ENCODE measurements at places on chromosomes 11 and 22.

DNA sequence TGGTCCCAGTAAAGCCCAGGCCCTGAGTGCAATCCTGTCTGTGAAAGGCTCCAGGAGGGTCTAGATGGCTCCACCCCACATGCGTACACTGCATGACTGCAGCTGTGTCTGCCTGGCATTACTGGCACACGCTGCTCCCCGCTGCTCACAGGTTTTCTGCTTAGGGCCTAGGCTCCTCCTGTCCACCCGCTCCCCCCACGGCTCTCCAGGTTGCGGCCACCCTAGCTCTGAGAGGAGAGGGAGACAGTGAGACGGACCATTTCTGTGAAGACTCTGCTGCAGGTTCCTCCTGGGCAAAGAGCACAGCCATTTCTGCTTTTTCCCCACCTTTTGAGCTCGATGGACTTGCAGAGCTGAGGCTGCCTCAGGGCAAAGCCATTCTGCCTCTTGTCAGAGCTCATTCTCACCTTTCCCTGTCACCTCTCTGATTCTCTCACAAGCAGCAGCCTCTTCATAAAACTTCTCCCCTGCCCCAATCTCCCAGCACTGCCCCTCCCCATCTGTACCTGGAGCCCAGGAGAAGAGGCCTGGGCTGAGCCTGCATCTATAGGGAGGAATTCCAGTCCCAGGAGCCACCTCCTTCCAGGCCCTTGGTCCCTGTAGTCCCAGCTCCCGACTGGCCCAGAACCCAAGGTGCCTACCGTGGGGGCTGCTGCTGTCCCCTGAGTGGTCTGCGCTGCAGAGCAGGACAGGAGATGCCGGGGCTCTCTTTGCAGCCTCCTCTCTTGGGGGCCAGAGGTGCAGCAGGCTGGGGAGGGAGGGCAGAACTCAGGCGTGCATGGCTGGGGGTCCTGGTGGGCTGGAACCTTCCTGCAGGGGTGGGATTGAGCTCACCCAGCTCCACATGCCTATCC is 433.7 kb upstream of the B3GAT1 start:
- DNase-seq = no peak

DNA sequence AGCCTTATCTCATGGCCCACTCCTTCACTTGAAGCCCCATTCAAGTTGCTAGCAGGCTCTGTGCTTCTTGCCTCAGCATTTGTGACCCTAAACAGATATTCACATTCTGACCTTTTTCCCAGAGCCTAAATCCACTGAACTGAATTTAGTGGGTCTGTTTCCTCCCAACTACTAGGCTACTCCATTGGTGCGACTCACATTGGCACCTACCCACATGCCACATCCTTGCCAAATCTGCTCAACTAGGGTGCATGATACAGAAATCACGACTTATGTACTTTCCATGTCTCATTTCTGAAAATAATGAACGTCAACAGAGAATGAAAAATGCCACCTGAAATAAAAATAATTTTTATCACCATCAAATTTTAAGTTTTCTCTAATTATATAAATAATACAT is 8.4 kb upstream of the MMP12 start:
- DNase-seq = no peak

DNA sequence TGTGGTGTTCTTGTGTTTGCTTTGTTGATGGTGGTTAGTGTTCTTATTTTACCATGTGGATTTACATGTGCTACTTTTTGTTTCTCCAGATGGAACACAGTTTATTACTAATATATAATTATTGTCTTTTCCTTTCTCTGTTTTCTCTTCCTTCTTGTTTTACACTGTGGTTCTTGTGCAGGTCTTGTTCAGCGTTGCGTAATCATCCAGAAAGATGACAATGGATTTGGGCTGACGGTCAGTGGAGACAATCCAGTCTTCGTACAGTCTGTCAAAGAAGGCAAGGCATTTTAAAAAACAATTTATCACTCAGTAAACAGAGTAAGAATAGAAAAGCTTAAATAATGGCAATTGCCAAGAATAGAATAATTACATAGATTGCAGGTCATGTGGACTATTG is 84.4 kb downstream of the ARHGEF12 start:
- no peak for DNase-seq

- no peak for DNase-seq
Measured at GRCh38 chr11:58561394-58562098, 14.1 kb downstream of the LPXN start.

DNA sequence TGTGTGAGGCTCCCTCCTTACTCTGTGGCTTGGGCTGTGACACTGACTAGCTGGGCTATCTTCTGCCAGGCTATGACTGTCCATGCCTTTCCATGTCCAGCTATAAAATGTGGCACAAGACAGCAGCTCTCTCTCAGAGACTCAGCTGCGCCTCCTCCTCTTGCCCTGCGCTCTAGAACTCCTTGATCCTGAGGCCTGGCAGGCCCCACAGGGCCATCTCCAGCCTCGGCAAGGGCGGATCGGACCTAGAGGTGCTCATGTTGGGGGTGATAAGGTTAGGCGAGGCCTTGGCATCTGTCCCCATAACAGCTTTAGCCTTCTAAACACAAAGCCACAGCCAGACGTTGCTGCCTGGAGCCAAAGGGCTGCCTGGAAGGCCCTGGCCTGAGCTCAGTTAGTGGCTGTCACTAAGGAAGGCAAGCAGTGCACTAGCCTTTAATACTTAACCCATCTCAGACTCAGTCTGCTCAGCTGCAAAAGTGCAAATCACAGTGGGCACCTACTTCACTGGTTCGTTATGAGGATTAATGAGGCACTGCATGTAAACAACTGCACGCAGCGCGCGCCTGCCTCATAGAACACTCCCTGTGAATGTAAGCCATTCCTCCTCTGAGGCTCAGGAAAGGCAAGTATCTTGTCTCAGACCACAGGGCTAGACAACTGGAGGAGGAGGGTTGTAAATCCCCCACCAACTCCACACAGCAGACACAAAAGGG is 1.2 kb downstream of the GUCD1 start:
- DNase-seq = no peak

GRCh38 chr11:27857014-27857413 is 156.8 kb upstream of the BDNF start:
- no peak for DNase-seq

GRCh38 chr11:733072-733471 is 14.2 kb upstream of the TALDO1 start:
- no peak for DNase-seq
